Psoas muscle (tissue), 8 donors: ENCODE measurements at places on chromosomes 7 and 10. TPM values are rescaled to one million over a fixed set of nuclear protein-coding genes. Genes with fewer than 3 reads are reported as not detected.

DNA sequence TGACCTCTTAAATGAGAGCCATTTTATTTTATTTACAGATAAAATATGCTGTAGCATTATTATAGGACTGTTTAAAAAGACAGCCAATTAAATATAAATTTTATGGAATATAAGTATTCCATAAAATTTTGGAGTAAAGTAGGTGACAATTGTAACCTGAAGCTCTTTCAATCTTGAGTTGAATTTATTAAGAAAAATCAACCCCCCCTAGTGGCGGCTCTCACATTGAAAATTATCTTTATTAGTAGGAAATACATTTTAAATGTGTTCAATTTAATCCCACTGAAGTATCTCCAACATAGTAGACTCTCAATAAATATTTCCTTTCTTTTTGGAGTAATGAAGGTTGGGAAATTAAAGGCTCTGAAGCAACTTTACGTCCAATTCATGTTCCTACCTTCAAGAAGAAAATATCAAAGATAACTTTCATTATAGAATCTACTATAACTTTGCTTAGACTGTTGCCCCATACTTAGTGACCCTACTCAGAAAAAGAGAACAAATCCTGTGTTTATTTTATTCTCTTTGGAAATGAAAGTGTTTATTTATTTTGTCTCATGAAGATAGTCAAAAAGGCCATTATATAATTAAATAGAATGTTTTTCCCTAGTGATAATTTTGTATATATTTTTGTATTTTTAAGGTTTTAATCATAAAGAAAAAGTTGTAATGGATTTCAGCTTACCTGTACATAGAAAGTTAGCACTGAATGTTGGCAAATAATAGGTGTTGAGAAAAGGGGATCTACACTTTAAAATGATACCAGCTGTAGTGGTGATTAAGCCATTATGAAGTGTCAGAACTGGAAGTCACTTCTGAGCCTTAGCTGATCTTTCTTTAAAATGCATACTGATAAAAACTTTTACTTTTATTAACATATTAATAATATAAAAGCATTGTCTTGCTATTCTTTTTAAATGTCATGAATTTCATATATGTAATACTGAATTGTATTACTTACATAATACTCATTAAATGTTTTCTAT is 3.3 kb downstream of the AHR start:
- no peak for DNase-seq

- DNase-seq = no peak
Measured at GRCh38 chr10:124792998-124793352, 1.3 kb upstream of the EEF1AKMT2 start.

Gene LRRC17
- 1.3 TPM for polyA plus RNA-seq

GRCh38 chr7:3243256-3243655 is 57.8 kb upstream of the SDK1 start:
- DNase-seq = no peak

Gene CYP2E1
- polyA plus RNA-seq = 0.25 TPM

DNA sequence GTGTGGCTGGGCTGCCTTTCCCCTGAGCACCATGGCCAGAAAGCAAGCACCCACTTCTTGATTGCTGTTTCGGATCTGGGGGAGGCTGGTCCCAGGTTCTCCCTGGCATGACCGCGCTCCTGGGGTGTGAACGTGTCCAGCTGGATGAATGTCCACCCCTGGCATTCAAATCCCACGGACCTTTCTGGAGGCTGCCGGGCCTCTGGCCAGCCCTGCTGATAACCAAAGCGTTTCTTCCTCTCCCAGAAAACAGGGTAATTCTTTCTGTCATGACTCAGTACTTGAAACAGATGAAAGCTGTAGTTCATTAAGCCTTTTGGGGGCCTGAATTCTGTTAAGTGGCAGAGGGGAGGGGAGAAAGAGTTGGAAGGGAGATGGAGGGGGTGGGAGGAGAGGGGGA is 73.1 kb upstream of the SAMD8 start:
- DNase-seq = peak; percentile 30

Gene WASL
- 33.9 TPM for polyA plus RNA-seq
